ENCODE measurements at places on chromosomes 6 and 20. TPM values are rescaled to one million over a fixed set of nuclear protein-coding genes. Genes with fewer than 3 reads are reported as not detected.

DNA sequence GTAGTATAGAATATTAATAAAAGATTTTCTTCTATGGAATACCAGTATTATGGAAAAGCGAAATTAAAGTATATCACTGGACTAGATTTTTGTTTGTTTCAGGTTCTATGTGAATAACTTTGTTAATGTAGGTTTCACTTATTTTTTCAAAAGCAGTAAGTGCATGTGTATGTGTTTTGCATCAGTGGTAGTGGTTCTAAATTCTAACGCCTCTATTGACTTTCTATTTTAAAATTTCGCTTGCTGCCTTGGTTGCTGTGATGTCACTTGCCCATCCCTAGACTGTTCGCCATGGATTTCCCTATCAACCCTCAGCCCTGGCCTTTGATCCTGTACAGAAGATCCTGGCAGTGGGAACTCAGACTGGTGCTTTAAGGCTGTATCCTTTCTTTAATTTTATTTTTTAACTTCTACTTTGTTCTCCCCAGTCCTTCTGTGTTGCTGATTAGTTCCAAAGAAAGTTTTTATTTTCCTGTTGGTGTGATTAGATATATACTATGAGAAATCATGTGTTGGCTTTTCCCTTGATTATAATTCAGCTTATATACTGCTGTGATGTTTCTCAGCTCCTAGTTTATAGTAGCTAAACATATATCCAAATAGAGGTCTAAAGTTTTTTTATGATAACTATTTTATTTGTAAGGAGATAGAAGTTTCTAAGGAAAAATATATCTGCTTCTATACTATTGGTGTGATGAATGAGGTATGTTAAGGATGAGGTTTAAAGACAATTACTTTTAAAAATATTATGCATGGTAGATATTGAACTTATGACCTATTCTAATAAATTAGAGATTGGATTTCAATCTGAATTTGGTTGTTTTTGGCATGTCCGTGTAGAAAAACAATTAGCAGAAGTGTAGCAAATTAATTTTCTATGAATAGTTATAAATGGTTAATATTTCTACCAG lies 1.7 kb downstream of the STXBP5 start:
- no peak for DNase-seq

GRCh38 chr6:148814082-148814790 lies 67.4 kb downstream of the UST start:
- DNase-seq: no peak

DNA sequence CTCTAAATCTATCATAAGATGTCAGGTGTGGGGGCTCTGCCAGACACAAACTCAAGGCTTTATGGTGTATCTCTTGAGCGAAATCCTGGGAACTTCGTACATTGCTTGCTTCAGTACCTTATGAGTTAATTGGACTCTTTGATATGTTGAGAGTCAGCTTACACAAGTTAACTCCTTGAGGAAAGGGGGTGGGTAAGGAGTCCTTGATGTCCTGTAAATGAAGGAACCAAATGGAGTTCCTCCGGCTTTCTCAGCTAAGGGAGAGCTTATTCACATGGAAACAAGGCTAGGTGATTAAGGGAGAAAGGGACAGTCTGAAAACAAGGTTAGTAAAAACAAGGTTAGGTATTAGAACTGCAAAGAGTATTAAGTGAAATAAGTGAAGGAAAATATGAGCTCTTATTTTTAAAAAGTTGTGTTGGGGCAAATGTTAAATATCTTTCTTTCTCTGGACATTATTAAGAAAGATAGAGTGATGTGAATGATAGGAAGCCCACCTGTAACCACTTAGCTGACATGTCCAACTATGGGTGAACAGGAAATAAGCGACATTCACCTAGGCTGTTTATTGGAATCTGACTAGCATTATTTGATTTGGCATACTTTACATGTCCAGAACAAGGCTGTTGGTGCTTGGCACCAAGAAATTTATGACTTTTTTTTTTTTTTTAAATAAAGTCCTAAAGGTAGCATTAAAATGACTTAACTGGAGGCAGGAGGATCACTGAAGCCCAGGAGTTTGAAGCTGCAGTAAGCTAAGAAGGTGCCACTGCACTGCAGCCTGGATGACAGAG lies 26.5 kb downstream of the GTF2H5 start:
- no peak for DNase-seq

DNA sequence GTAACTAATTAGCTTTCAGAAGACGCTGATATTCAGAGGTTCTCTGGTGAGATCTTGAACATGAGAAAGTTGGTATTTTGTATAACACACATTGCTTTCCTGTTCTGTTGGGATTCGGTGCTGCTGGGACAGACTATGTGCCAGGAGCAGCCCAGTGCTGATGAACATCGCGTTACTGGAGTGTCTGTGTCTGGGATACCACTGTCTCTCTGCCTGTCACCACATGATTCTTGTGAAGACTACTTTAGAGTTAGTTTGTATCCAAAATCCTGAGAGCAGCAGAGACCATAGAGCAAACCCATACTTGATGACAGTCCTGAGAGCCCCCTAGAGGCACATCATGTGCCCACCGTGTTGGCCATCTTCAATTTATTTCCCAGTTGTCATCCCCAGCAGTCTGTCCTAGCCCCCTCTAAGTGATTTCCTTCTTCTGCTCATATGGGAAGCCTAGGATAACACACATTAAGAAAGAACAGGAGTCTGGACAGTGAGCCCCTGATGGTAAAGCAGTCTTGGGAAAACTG lies 41.8 kb upstream of the TINAG start:
- no peak for DNase-seq

DNA sequence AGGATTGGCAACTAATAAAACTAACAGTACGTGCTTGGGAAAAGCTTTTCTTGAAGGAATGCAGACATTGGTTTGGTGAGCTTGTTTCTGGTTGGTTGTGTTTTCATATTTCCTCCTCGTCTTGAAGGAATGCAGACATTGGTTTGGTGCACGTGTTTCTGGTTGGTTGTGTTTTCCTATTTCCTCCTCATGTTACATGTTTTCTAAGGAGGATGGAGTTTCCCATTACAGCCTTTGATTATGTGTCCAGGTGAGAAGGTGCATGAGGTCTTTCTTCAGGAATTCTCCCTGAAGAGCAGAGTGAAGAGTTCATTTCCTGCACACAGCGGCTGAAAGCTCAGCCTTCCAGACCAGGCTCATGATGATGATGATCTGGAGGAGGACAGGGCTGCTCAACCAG lies 190.6 kb downstream of the SMOC2 start:
- DNase-seq: no peak

DNA sequence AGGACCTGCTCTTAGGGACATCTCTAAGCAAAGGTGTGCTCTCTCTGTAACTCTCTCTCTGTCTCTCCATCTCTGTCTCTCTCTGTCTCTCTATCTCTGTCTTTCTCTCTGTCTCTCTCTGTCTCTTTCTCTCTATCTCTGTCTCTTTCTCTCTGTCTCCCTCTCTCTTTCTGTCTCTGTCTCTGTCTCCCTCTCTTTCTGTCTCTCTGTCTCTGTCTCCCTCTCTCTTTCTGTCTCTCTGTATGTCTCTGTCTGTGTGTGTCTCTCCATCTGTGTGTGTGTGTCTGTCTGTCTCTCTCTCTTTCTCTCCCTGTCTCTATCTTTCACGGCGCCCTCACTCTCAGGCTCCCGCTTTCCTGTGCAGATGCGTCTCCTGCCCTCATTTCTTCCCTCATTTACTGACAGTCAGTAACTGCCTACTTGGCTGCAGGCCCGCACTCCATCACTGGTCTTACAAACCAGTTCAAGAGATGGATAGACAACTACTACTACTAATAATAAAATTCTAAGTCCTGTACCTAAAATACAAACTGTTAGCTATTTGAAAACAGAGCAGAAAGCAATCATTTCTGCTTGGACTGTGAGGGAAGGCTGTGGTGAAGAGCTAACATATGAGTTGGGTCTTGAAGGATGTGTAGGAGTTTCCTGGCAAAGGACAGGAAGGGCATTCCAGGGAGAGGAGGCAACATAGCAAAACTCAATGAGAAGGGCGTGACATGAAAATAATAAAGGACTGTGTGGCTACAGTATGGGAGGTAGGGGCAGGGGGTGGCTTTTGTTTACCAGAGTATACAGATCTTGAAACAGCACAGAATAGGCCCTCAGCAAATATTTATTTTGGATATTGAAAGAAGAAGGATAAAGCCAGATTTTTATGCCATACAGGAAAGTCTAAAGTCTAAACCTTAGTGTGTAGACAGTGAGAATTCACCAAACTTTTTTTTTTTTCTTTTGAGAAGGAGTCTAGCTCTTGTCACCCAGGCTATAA lies 67.8 kb upstream of the TAB2 start:
- DNase-seq: no peak

GRCh38 chr20:35766843-35767242 lies 5.0 kb upstream of the PHF20 start:
- DNase-seq: no peak

- no peak for DNase-seq
Observed at GRCh38 chr20:33773412-33774089, 37.6 kb upstream of the CHMP4B start.

GRCh38 chr20:22691369-22692118 lies 107.2 kb upstream of the FOXA2 start:
- peak; percentile 72 for DNase-seq

The STMND1 gene
- total RNA-seq: 1.7 TPM

The NDUFAF4 gene
- 34.0 TPM for total RNA-seq

The CPNE5 gene
- 32.5 TPM for total RNA-seq

The BEND6 gene
- total RNA-seq: 27.1 TPM

The ANKRD66 gene
- 3.5 TPM for total RNA-seq

The COL12A1 gene
- total RNA-seq: 254 TPM

The POU5F1 gene
- total RNA-seq: 0.22 TPM
